ENCODE measurements at places on chromosomes 2 and 18. TPM values are rescaled to one million over a fixed set of nuclear protein-coding genes. Genes with fewer than 3 reads are reported as not detected.

CERKL gene
- not detected for total RNA-seq

LYG2 gene
- not detected for total RNA-seq

CHRNG gene
- not detected for total RNA-seq

NCL gene
- 152 TPM for total RNA-seq

DPP4 gene
- total RNA-seq: 16.0 TPM

TRIP12 gene
- total RNA-seq: 287 TPM

SLC1A4 gene
- 14.4 TPM for total RNA-seq

REG1B gene
- not detected for total RNA-seq

MOCOS gene
- total RNA-seq: 0.48 TPM

CFC1 gene
- total RNA-seq: not detected

BOK gene
- total RNA-seq: 59.5 TPM

ALPP gene
- not detected for total RNA-seq

MAPK4 gene
- total RNA-seq: not detected
